Cerebellar cortex (tissue), 1 donor: ENCODE measurements at places on chromosomes 7 and 10.

GRCh38 chr10:22086730-22087401, 83.3 kb upstream of the DNAJC1 start:
- DNase-seq: peak; percentile 4

DNA sequence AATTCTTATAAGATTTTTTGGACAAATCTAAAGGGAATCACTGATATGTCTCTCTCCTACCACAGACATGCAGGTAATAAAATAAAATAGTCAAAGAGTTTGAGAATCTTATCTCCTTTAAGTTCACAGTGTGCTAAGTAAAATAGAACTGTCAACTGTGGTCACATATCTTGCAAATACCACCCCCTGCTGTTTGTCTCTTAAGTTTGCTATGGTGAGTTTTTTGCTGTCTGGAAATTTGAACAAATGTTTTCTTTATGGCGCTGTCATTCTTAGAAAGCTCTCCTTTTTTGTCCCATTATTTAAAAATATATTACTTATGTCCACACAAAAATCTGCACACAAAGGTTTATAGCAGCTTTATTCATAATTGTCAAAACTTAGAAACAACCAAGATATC, 19.6 kb downstream of the GIMAP5 start:
- no peak for DNase-seq

DNA sequence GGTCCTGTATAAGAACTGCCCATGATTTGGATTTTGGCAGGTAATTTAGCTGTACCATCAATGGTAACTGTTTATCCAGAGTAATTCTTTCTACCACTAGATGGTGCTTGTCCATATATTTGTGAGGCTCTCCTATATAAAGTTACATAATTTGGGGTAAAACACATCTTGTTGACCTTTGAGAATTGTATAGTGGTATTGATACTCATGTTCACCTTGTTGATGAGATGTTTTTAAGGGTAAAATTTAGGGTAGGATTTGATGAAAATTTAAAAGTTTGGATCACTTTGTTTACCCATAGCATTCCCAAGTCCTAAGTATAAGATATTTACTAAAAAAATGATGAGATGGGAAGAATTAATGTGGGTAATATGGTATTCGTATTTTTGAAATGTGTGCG, 31.6 kb downstream of the ST7 start:
- peak; percentile 78 for DNase-seq

- DNase-seq: no peak
Observed at GRCh38 chr7:95436407-95436806, 1.6 kb upstream of the PON2 start.

GRCh38 chr10:107986571-107986970, 822.1 kb upstream of the SORCS1 start:
- DNase-seq: no peak

DNA sequence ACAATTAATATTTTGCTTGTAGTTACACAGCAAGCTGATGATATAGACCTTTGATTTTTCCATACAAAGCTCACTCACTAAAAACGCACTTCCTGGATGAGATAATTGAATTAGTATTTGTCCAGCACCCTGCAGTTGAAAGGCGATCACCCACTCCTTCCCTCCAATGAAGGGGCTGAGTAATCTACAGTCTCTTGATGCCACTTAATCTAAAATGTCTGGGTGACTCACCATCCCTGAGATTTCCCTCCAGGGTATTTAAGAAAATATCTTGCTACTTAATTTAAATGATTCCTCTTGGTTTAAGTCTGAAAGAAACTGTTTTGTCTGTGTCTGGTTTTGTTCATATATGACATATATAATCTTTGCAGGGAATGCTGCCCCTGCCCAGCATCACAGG, 515.3 kb downstream of the GRID1 start:
- DNase-seq: no peak

DNA sequence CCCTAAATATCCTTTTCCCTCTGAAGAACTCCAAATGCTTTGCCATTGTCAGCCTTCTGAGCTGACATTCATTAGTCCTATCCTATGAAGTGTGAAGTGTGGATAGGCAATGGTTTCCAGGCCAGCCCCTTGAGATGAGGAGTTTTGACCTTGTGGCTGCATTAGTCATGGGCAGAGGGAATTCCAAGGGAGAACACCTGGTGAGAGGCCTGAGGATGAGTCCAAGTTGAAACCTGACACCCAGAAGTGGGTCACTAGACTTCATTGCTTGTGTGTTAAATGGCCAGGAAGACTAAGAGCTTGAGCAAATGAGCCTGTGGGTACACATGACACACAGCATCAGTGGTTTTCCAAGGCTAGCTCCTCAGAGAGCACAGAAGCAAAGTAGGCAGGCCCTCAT, 260.8 kb downstream of the SKAP2 start:
- no peak for DNase-seq

DNA sequence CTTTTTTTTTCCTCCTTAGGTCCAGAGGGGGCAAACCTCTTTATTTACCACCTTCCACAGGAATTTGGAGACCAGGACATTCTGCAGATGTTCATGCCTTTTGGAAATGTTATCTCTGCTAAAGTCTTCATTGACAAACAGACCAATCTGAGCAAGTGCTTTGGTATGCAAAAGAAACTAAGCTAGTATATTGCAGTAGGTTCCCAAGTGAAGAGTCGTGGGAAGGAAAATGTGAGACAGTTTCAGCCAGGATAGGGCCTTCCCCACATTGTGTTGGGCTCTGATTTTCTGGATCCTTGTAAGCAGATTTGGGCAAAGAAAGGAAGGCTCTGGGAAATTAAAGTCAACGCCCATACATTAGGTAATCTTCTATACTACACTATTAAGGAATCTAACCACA, 285.6 kb downstream of the USP6NL start:
- DNase-seq: no peak

DNA sequence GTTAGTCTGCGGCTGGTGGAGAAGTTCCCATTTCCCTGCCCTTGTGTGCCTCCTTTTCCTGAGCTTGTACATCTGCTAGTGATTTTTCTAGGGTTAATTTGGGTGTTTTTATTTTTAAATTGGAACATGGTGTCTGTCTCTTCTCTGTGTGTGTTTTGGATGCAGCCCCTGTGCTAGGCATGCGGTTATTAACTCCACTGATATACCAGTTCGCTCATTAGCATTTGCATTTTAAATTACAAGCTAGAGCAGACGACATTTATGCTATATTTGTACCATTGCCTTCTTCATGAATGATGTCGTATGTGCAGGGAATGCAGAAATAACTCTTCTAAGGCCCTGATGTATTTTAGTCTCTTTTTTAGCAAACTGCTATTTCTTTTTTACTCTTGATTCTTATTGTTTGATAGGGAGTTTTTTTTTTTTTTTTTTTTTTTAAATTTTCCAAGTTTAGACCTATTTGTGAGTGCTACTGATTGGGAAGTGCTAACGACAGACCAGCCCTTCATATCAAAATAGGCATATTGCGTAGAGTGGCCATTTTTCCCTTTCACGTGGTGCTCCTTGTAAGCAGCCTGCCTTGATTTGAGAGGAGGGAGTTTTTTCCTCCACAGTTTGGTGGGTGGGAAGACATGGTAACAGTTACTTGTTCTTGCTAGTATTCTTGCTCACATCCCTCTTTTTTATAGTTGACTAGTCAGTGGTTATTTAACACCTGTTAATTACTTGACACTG, 89.6 kb downstream of the LRRC4 start:
- DNase-seq: peak; percentile 33

GRCh38 chr10:122421054-122421625, 33.3 kb upstream of the ARMS2 start:
- no peak for DNase-seq

DNA sequence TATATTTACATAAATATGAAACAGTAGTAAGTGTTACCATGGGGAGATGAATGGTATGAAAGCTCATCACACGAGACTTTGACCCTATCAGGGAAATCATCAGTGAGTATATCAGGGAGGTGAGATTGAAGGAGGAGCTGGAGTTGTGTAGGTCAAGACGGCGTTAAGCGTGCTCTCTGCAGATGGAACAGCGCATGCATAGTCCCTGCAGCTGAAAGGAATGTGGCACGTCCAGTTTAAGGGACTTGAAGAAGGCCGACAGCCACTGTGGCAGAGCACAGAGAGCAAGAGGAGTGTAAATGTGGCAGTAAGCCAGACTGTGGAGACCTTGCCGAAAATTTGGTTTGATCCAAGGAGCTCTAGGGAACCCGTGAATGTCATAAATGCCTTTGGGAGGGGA, 38.9 kb downstream of the POU6F2 start:
- no peak for DNase-seq

GRCh38 chr10:76021398-76021797, 590.0 kb downstream of the LRMDA start:
- DNase-seq: no peak

DNA sequence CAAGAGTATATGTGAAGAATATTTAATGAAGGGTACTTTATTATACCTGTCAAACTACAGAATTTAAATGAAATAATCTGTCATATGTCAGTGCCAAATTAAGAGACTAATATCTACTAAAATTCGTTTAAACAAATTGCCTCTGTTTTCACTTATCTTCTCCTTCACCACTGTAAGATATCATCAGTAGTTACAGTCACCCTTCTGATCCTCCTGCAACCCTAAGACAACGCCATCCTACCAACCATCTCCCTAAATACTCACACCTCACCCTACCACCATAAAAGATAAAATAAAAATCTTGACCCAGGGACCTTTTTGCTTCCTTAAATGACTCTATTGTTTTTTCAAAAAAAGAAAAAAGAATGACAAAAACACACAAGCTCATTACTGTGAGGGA, 20.8 kb downstream of the EZH2 start:
- no peak for DNase-seq

DNA sequence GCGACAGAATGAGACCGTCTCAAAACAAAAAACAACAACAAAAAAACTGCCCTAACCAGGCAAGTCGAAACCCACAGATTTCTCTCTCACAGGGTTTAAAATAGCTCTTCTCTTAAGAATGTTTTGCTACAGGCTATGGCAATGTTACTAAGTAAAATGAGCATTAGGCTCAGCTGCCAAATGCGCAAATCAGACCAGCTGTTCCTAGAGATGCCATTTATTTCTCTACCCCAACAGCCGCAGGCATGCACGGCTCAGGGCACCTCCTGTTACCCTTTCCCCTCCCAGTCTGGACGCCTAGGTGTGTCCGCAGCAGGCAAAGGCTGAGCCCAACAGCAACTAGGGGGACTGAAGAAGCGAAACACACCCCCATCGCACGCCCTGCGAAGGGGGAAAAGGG, 168.3 kb upstream of the MBL2 start:
- no peak for DNase-seq

GRCh38 chr10:17562614-17563013, 54.6 kb downstream of the HACD1 start:
- no peak for DNase-seq

- peak; percentile 27 for DNase-seq
Observed at GRCh38 chr10:129962872-129963640, 1.0 kb downstream of the EBF3 start.

DNA sequence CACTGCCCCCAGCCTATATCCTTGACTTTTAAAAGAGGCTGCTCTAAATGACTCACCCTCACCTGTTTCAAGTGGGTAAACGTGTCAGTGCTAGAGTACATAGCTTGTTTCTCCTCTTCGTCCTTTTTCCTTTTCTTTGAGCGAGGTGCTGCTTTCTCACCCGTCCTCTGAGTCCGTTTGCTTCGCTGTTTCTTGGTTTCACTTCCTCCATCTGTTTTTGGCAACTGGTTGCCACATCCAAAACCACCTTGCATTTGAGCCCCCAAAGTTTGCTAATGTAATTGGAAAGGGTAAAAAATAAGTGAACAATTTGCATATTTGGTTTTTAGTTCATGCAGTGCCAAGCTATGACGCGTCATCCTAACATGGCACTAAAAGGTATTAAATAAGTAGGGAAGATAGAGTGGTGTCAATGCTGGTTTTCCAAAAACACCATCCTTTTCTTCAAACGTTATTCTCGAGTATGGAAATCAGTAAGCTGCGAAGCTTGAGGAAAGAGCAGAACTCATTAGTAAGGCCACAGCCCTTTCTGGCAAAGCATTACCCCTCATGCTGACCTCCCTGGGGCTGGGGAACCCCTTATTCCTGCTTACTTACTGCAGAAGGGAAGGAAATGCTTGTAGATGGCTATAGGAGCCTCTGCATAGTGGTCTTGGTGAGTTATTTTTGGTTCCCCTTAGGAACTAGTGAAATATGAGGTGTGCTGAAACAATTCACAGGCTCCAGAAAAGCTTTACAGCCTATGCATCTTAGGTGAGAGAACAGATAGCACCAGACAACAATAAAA, 133.5 kb downstream of the GALNT11 start:
- no peak for DNase-seq

GRCh38 chr7:1672851-1673486, 2.9 kb downstream of the ELFN1 start:
- no peak for DNase-seq
